ENCODE measurements at places on chromosomes 13 and 19.

DNA sequence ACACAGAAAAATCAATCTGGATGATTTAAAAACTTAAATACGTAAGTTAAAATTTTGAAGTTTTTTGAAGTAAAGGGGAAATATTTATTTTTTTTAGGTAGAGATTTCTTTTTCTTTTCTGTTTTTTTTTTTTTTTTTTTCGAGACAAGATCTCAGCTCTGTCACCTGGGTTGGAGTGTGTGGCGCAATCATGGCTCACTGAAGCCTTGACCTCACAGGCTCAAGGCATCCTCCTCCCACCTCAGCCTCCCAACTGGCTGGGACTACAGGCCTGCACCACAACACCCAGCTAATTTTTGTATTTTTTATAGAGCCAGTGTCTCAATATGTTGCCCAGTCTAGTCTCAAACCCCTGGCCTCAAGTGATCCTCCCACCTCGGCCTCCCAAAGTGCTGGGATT, 120.4 kb upstream of the CLDN10 start:
- DNase-seq = no peak

- no peak for DNase-seq
Measured at GRCh38 chr19:15866636-15867035, 31.2 kb downstream of the CYP4F2 start.

- no peak for DNase-seq
Measured at GRCh38 chr19:5489551-5489950, 34.3 kb downstream of the ZNRF4 start.

DNA sequence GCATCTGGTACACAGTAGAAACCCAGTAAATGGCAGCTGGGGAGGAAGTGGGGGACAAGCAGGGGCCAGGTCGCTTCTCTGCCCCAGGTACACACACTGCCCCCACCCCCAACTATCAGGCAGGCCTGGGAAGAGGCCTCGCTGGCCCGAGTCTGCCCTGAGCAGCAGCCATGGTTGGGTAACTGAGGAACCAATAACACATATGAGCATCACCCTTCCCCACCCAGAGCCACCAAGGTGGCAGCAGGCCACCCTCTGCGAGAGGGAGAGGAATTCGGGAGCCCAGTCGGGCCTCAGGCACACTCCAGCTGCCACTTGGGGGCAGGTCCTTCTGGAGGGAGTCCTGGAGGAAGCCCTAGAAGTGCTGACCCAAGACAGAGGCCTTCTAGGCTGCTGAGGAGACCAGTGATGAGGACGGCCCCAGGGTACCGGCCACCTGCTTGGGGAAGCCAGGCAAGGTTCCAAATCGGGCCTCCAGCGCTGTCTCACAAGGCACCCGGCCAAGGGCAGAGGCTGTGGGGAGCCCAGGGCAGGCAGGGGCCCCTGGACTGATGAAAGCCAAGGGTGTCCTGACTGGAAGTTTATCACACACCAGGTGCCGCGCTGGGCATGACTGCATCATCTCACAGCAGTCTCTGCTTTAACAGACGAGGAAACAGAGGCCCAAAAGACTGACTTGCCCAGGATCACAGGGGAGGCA, 14.0 kb upstream of the KPTN start:
- DNase-seq = no peak

GRCh38 chr13:110624766-110625756, 9.7 kb downstream of the NAXD start:
- no peak for DNase-seq

DNA sequence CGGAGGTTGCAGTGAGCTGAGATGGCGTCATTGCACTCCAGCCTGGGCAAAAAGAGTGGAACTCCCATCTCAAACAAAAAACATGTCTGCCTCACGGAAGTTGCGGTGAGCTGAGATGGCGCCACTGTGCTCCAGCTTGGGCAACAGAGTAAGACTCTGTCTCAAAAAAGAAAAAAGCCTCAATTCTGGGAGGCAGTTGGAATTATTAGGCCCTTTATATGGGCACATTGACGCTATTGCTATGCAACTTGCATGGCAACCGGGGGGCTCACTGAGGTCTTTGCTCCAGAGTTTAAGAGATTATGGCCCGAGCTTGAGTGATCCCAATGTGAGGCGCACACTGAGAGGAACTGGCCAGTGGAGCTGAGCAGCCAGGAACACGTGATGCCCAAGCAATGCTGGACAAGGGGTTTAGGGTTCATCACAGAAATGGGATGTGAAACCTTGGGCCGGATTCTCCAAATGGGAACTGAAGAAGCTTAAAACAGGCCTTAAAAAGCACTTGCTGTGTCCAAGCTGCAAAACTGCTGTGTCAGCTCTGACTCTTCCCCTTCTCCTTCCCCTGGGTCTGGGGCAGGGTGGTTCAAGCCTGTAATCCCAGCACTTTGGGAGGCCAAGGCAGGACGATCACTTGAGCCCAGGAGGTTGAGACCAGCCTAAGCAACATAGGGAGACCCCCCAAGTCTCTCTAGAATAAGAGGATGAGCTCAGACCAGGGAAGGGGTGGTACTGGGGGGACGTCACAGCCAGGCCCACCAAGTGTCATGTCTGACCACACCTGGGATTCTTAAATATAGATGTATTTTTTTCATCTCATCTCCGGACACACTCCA, 2.5 kb downstream of the FTL start:
- no peak for DNase-seq

- DNase-seq = no peak
Measured at GRCh38 chr13:44389060-44389666, 15.5 kb downstream of the SERP2 start.

DNA sequence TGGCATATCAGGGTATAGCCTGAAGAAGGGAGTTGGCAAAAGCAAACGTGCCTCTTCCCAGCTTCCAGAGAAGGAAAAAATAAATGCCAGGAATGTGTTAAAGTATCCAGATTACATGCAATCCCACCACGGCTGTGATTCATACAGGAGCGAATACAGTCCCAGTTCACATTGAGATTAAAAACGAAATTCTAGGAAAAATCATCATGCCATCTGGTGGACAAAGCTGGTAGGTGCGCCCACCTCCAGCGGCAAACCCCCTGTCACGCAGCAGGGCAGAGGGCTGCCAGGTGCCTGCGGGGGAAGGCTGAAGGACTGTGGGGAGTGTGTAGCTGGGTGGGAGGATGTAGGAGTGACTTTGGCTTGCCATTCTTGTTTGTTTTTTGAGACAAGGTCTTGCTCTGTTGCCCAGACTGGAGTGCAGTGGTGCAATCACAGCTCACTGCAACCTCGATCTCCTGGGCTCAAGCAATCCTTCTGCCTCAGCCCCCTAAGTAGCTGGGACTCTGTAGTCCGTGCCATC, 6.4 kb upstream of the DMWD start:
- DNase-seq = no peak

DNA sequence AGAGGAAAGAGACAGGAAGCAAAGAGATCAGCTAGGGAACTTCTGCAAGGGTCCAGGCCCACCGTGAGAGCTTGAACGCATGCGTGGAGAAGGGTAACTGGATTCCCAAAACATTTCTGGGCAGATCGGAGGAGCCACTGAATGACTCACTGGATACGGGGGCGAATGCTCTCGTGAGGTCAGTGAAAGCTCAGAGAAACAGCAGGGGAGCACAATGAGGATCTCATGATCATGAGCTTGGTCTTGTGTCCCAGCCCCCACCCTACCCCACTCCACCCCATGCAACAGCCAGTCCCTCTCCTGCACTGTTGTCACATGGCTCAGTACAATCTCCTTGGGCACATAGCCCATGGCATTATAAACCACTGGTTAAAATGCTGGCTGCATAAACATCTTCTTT, 40.6 kb downstream of the DCLK1 start:
- no peak for DNase-seq

- no peak for DNase-seq
Measured at GRCh38 chr13:113927661-113928581, 46.0 kb downstream of the C13orf46 start.

DNA sequence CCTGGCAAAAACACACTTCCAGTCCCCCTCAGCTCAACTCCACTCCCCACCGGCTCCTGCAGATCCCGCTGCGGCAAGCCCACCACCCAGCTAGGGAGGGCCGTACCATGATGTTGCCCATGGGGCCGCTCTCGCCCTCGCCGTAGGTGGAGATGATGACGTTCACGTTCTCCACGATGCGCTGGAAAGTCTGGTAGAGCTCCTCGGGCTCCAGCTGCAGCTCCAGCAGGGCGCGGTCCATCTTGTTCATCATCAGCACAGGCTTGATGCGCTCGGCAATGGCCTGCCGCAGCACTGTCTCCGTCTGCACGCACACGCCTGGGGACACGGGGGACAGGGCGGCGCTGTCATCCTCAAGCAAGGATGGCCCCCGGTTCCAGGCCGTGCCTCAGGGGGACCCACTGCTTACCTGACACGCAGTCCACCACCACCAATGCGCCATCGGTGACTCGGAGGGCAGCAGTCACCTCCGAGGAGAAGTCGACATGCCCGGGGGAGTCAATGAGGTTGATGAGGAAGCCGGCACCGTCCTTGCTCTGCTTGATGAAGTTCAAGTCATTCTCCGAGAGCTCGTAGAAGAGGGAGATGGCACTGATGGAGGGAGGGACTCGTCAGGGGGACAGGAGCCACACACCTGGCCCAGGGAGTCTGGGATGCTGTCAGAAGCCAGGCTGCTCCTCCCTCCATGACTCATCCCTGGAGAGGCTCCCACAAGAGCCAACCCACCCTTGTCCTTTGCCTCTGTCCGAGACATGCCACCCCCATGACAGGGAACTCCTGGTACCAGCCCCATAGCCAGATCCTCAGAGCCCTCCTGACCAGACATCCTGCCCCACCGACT, 2.3 kb downstream of the EEF2 start:
- DNase-seq = no peak

- DNase-seq = no peak
Measured at GRCh38 chr19:48149430-48149829, 20.7 kb downstream of the LIG1 start.

GRCh38 chr13:101775267-101775666, 322.8 kb downstream of the ITGBL1 start:
- no peak for DNase-seq

DNA sequence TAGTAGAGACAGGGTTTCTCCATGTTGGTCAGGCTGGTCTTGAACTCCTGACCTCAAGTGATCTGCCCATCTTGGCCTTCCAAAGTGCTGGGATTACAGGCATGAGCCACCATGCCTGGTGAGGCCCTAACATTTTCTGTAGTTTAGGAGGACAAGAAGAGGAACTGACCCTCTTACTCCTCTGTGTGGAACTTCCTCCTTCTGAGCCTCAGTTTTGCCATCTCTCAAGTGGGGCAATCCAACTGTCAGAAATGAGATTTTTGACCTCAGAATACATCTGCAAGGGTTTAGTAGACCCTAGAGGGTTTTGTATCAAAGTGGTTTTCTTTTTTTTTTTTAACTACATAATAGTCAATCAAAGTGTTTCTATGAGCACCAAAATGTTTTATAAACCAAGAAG, 2.4 kb downstream of the DKKL1 start:
- DNase-seq = no peak

DNA sequence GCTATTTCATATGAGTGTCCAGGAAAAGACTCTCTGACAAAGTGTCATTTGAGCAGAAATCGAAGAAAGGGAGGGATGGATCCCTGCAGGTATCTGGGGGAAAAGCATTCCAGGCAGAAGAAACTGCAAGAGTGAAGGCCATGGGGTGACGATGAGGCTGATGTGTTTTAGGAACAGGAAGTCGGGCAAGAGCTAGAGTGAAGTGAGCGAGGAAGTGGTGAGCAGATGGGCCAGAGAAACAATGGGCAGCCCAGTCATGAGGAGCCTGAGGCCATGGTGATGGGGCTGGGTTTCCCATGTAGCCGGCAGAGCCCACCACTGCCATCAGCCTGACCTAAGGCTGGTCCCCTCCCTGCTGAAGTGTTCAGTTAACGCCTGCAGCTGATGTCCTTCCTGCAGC, 150.2 kb downstream of the TNFSF13B start:
- no peak for DNase-seq

- no peak for DNase-seq
Measured at GRCh38 chr19:4473763-4474513, 1.8 kb downstream of the HDGFL2 start.

GRCh38 chr19:46860846-46861690, at the start of gene ARHGAP35:
Gene ARHGAP35 (plus strand): TSS chr19:46860997. CDS start chr19:46918676, 57,679 bp downstream.
- DNase-seq = no peak

- no peak for DNase-seq
Measured at GRCh38 chr19:43664018-43664417, 6.0 kb downstream of the PLAUR start.

DNA sequence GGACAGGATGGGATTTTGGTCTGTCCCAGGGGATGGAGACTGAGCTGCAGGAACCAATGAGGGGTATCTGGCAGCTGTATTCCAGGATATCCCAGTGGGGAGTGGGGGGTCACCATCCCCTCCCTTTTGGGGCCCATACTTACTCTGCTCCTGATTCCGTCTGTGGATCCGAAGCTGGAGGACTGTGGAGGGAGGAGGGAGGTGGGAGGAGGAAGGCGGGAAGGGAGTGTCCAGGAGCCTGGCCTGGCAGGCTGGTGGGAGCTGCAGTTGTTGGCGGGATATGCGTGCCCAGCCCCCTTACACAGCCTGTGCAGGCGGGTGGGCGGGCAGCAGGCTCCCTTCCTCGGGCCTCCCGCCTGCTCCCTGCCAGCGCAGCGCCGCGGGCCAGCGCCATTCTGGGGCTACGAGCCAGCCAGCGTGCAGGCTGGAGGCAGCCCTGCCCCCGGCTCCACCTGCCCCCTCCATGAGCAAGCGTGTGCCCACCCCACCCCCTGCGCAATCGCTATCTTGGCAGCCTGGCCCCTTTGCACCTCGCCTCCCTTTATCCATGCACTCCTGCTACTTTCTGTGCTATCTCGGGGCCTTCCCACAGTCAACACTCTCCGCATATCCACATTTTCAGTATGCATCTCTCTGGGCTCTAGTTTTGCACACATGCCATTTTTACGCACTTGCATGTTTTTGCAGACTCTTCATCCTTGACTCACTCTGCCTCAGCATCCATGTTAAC, 2.8 kb downstream of the MAMSTR start:
- peak; percentile 70 for DNase-seq

- DNase-seq = no peak
Measured at GRCh38 chr13:74202129-74202813, 68.1 kb upstream of the KLF12 start.

- DNase-seq = no peak
Measured at GRCh38 chr13:98504029-98504351, 72.9 kb downstream of the STK24 start.

DNA sequence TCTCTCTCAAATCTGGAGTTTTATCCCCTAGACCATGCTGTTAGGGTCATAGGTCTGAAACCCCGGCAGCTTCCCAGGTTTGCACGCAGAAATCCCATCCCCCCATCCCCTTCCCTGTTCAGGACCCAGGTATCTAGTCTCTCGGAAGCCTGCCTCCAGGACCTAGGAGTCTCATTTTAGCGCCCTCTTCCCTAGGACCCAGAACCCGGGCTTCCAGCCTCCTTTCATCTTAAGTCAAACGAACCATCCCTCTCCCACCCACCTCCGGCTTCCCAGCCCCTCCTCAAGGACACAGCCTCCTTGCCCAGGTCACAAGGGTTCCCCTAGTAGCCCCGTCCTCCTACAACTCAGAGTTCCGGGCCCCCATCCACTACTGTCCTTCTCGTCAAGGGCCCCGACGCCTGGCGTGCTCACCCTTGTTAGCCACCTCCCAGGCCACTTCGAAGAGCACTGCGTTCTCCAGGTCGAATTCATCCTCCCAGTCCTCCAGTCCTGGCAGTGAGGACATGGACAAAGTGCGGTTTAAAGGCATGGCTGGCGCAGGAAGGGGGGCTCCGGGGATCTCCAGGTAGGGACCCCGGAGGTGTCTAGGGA, 431 bp downstream of the GYS1 start:
- no peak for DNase-seq

Data from anterior cingulate cortex (tissue), 58 donors.